Glomerular endothelial cell (primary cell): ENCODE measurements at places on chromosomes 3 and 15. TPM values are rescaled to one million over a fixed set of nuclear protein-coding genes. Genes with fewer than 3 reads are reported as not detected.

DNA sequence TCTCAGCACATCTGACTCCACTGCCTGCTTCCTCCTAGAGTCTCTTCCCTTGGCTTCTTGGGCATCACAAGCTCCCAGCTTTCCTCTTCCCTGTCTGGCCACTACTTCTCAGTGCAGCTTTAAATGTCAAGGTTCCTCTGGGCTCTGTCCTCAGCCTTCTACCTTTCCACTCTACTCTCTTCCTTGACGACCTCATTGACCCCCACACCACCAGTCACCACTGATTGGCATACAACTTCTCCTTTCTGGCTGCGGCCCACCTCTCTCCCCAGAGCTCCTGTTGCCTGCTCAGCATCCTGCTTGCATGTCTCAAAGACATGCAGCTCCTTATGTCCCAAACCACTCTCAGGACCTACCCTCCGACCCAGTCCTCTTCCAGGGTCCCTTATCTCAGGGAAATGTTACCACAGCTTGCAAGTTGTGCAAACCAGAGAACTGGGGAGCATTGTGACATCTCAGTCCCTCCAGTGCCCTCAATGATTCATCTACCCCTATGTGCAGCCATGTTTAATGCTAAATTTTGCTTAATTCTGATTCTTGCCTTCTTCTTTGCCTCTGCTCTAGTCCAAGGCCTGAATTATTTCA lies 49.9 kb downstream of the TRPM1 start:
- no peak for DNase-seq

GRCh38 chr3:33791477-33792166 lies 6.8 kb upstream of the PDCD6IP start:
- DNase-seq = no peak

DNA sequence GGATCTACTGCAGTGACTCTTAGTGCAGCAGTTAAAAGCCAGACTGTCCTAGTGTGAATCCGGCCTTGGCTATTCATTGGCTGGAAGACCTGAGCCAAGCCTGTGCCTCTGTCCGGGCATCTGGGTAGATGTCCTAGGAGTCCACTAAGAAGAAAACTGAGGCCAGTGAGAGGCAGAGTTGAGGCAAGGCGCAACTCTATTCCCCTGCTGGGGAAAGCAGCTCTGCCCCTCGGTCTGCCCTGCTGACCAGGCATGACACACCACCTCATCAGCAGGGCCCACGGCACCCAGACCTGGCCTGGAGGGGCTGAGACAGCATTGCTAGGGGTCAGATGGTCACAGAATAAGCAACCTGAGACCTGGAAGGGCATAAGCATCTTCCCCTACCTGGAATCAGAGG lies 46.7 kb upstream of the ABHD2 start:
- DNase-seq = no peak

DNA sequence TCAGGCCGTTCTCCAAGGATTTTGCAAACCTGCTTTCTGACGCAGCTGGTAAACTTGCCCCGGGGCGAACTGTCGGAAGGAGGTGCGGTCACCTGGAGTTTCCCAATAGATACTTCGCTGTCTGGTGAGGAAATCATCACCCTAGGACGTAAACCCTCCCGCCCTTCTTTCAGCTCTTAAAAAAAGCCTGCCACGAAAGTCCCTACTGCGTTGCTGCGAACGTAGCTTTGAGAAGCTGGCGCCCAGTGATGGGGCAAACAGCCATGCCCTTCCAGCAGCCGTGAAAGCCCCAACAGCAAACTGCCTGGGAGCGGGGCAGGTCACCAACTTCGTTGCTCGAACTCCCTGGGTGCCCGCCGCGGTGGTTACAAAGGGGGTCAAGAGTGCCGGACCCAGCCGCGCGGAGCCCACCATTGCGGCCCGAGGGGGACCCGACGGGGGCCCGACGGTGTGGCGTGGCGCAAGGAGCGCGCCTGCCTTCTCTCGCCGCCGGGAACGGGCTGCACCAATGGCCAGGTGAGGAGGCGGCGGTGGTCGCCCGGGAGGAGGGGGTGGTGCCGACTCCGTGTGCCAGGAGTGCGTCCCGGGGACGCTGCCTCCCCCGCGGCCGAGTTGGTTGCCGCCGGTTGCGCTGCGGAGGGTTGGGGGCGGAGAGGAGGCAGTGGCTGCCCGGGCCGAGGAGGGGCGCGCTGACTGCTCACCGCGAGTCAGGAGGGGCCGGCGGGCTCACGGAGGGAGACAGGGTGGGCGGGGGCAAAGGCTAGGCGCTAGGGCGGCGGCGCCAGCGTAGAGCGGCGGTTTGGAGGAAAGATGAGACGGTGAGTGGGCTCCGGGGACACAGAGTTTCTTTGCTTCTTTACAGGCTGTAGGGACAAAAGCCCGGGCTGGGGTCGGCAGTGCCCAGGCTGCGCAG lies at the start of gene PHLDB2:
PHLDB2 (plus strand) TSS at position 205 of the 913 bp plus-strand sequence. CDS start 24,813 bp downstream, outside the sequence.
- no peak for DNase-seq

Gene EBLN2
- total RNA-seq = 0.78 and 4.9 TPM in 2 replicates
